ENCODE measurements at places on chromosomes 2 and 18.

DNA sequence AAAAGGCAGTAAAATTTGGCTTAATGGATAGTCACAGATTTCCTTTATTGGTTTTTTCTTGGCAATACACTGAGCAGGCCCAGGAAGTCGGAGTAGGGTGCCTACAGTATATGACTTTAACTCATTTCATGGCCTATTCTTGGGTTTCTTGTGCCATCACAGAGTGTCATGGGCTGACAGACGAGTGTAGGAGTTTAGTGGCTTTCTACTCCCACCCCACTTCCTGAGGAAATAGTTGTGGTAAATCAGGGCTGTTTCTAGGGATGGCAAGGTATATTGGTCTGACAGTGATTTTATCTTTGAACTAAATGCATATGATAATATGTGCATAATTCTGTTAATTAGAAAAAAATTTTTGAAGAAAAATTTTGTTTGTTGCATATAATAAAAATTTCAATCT lies 100.1 kb downstream of the PLCL1 start:
- DNase-seq: no peak

DNA sequence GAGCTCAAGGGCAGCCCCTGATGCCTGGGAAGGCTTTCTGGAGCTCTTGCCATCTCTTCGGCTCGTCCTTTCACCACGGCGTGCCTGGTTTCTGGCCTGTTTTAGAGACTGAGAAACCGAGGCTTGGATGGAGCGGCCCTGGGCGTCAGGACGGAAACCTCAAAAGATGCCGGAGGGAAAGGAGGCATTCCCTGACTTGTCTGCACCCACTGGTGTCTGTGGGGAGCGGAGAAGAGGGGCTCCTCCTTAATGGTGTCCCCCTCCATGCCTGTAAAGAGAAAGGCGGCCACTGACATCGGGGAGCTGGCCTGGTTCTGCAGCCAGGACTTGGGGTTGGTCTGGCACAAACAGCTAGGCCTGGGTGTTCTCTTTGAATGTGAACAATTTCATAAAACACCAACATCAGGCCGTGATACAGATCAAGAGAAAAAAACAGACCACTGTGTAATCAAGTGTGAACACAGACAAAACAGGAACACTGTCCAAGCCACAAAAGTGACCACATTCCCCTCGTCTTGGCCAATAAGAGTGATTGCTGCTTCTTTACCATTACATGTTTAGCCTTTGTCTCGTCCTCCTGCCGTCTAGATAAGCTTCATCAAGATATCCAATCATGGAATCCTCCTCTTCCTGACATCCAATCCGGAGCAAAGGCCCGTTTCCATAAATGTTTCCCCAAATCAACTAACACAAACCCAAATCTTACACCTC lies 633 bp upstream of the ILKAP start:
- no peak for DNase-seq

GRCh38 chr2:160941290-160941846 lies 218.9 kb upstream of the TANK start:
- DNase-seq: no peak

DNA sequence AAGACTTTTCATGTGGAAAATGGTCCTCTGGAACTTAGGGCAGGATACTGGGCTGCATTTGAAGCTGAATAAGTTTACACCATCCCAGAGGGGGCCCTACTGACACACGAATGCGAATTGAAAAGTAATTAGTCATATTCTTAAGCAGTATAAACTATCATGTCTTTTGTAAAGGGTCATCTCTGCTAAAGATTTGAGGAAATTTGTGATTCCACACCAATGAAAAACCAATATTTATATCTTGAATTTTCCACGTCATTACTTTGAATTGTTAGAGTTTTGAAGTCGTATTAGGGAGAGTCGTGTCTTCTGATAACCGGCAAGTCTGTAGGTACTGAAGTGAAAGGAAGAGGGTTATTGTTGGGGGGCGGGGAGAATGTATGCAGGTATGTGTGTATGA lies 4.1 kb upstream of the OTX1 start:
- no peak for DNase-seq

DNA sequence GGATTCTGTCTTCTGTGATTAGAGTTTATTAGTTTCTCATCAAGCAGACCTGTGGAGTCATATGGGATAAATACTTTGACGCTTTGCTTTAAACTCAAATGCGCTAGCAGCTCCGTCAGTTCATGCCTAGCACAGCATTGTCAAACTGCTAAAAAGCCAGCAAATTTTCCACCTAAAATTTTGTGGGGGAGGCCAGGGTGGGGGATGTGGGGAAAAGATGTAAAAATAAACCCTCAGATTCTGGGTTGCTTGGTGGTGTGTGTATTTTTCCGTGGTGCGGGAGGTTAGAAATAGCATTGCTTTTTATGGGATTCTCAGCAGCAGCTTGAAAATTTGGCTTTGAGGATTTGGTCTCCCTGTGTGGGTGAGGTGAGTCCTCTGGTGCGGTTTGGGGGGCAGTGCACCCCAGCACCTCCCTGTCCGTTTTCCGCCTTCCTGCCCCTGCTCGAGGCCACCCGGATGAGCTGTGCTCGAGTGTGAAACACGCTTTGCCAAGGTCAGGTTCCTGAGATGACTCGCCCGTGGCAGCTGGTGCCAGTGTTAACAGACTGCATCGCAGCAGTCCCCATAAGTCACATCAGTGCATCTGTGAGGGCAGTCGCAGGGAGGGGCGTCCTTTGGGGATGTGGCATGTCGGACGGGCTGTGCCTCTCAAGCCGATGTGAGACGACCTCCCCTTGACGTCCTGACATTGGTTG lies 65.9 kb downstream of the LDLRAD4 start:
- no peak for DNase-seq

Data from pons (tissue), 1 donor.